ENCODE measurements at places on chromosomes 1 and 21. TPM values are rescaled to one million over a fixed set of nuclear protein-coding genes. Genes with fewer than 3 reads are reported as not detected.

GRCh38 chr21:18601146-18601545 lies 197.6 kb upstream of the TMPRSS15 start:
- H3K36me3 ChIP-seq = no peaks in the 10 kb centered on the region
- H3K27me3 ChIP-seq = no peaks in the 10 kb centered on the region
- no peak overlapping the region for H3K27ac ChIP-seq
- no peak overlapping the region for H3K4me3 ChIP-seq
- no peak for DNase-seq

GRCh38 chr1:158098256-158098655 lies 82.4 kb upstream of the CD1D start:
- no peak overlapping the region for H3K4me3 ChIP-seq
- peaks cover 3% of the 10 kb centered on the region for H3K4me1 ChIP-seq
- H3K36me3 ChIP-seq = no peaks in the 10 kb centered on the region
- DNase-seq = no peak
- no peaks in the 10 kb centered on the region for H3K27me3 ChIP-seq
- H3K27ac ChIP-seq = no peak overlapping the region

Gene SPRR2E
- total RNA-seq = not detected

- no peak for DNase-seq
- H3K27me3 ChIP-seq = peaks cover 4% of the 10 kb centered on the region
- H3K4me3 ChIP-seq = no peak overlapping the region
- H3K27ac ChIP-seq = no peak overlapping the region
Observed at GRCh38 chr1:35231287-35231686, 37.2 kb upstream of the ZMYM4 start.

Gene FCER1G
- 2.0 TPM for total RNA-seq

DNA sequence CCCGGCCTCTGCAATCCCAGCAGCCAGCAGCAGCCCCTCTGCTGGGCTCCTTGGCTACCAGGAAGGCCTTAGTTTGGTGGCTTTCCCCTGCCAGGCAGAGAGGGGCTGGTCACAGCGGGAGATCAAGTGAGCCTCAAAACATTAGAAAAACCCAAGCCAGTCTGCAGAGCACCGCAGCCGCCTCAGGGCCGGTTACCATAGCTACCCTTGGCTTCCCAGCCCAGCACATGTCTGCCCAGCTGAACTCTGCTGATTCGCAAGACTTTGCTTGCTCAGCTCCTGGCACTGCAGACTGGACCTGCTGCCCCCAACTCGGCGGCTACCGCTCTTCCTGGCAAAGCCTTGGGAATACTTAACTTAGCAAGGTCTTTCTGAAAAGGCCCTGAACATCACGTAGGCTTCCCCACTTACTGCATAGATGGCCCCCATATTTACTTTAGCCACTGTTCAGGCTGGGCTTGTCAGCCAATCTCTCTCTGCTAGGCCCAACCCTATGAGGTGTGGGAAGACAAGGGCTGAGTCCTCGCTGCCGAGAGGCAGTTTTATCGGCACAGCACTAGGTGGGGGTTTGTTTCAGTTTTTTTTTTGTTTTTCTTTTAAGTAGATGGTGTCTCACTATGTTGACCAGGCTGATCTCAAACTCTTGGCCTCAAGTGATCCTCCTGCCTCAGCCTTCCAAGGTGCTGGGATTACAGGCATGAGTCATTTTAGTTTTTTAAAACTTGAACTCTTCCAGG lies 28.6 kb upstream of the PLEKHG5 start:
- no peak for DNase-seq
- H3K4me1 ChIP-seq = no peaks in the 10 kb centered on the region
- no peak overlapping the region for H3K4me3 ChIP-seq
- H3K27me3 ChIP-seq = no peaks in the 10 kb centered on the region
- no peak overlapping the region for H3K27ac ChIP-seq
- peaks cover 2% of the 10 kb centered on the region for H3K36me3 ChIP-seq

Gene ELAPOR1
- 11.5 TPM for total RNA-seq

GRCh38 chr1:15027515-15027986 lies 126.0 kb upstream of the TMEM51 start:
- H3K27me3 ChIP-seq = peaks cover 5% of the 10 kb centered on the region
- H3K27ac ChIP-seq = no peak overlapping the region
- peak; percentile 51 for DNase-seq
- H3K36me3 ChIP-seq = no peaks in the 10 kb centered on the region

Gene CALML6
- total RNA-seq = 0.27 TPM

- no peaks in the 10 kb centered on the region for H3K4me1 ChIP-seq
- H3K27ac ChIP-seq = no peak overlapping the region
- DNase-seq = no peak
- no peak overlapping the region for H3K4me3 ChIP-seq
Observed at GRCh38 chr1:151246786-151247185, 7.7 kb upstream of the PSMD4 start.

DNA sequence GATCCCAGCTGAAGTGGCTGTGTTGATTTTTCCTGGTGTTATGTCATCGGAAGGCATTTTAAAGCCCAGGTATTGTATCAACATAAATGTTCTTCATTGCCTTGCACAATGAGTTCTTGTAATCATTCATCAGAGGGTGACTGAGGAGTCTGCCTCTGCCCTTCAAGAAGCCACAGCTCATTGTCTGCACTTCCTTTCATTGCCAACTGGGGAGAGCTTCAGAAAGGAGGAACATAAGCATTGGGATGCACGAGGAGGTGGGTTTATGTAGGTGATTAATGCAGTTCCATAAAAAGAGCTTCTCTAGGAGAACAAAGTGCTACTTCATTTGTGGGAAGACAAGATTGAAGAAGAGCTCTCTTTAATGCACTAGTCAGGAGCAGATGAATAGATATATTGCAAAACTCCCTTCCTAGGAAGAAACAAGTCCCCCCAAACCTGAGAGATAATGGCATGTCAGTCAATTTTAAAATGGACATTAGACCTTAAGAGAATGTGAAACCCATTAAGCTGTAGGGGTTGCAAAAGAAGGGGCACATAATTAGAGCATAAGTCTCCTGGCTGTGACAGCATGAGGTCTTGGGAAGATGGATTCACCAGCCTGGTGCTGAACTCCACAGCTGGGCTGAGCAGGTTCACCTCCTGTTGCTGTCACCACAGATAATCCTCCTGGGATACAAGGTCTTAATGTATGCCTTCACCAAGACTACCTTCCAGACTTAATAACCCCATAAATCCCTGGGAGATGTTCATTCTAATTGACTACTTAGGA lies 124.6 kb downstream of the BACH1 start:
- DNase-seq = no peak
- H3K27me3 ChIP-seq = no peaks in the 10 kb centered on the region
- H3K4me1 ChIP-seq = no peaks in the 10 kb centered on the region
- no peak overlapping the region for H3K27ac ChIP-seq
- no peaks in the 10 kb centered on the region for H3K36me3 ChIP-seq

- peak overlapping the region; percentile 35 for H3K27ac ChIP-seq
- H3K36me3 ChIP-seq = peaks cover 20% of the 10 kb centered on the region
- DNase-seq = no peak
- H3K27me3 ChIP-seq = no peaks in the 10 kb centered on the region
- peaks cover 6% of the 10 kb centered on the region for H3K4me1 ChIP-seq
Observed at GRCh38 chr1:12536023-12536639, 81.9 kb downstream of the DHRS3 start.

DNA sequence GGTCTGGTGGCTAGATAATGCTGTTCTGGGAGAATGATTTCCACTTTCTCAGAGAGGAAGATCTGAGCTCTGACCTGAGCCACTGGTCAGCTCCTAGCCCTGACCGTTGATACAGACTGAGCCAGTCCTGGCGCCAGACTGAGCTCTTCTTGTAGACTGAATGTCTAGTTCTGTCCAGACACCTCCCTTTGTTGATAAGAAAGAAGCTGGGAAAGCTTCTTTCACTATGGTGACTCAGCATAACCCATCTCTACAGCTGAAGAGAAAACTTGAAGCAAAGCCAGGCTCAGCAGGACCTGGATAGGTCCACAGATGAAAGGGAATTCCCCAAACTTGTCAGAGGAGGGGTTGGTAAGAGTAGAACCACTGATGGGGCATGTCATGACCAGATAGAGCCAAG lies 9.9 kb upstream of the TRABD2B start:
- H3K36me3 ChIP-seq = no peaks in the 10 kb centered on the region
- H3K4me1 ChIP-seq = no peaks in the 10 kb centered on the region
- H3K4me3 ChIP-seq = no peak overlapping the region
- DNase-seq = no peak
- H3K27ac ChIP-seq = no peak overlapping the region

DNA sequence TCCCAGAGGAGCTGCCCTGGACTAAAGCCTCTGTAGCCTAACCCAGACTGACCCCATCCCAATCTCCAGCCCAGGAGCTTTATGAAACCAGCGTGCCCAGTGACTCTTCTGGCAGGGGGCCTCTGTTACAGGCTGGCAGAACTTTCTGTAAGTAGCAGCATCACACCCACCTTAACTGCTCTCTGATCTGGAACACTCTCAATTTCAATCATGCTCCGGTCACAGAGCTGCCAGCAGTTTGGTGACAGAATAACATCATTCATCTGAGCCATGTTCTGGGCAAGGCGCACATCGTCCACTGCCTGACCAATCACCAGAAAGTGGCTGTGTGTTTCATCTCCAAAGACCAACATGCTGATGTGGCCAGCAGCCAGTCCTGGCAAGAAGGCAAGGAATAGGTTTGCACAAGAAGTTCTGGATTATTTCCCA lies 14.7 kb downstream of the ADCY10 start:
- H3K4me3 ChIP-seq = no peak overlapping the region
- no peaks in the 10 kb centered on the region for H3K36me3 ChIP-seq
- H3K27me3 ChIP-seq = no peaks in the 10 kb centered on the region
- no peaks in the 10 kb centered on the region for H3K4me1 ChIP-seq
- H3K27ac ChIP-seq = no peak overlapping the region

Gene CDK11B
- 36.9 TPM for total RNA-seq

DNA sequence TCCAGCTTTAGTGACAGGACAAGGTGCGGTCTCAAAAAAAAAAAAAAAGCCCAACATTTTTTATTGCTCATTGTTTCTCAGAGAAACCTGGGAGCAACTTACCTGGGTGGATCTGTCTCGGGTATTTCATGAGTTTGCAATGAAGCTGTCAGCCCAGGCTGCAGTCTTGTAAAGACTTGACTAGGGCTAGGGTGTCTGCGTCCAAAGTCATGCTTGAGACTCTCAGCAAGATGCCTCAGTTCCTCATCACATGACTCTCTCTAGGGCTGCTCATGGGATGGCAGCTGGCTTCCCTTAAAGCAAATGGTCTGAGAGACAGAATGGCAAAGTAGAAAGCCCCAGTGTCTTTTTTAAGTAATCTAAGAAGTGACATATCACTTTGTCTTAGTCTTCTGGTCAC lies 8.1 kb downstream of the GABPA start:
- H3K4me1 ChIP-seq = peaks cover 21% of the 10 kb centered on the region
- H3K36me3 ChIP-seq = peaks cover 5% of the 10 kb centered on the region
- no peak for DNase-seq
- H3K27ac ChIP-seq = no peak overlapping the region

GRCh38 chr1:114551400-114551799 lies 30.0 kb downstream of the BCAS2 start:
- no peak for DNase-seq
- H3K36me3 ChIP-seq = no peaks in the 10 kb centered on the region
- H3K4me1 ChIP-seq = no peaks in the 10 kb centered on the region
- no peaks in the 10 kb centered on the region for H3K27me3 ChIP-seq
- no peak overlapping the region for H3K4me3 ChIP-seq
- no peak overlapping the region for H3K27ac ChIP-seq

Gene CD84
- total RNA-seq = 20.2 TPM

Gene PHLDA3
- 3.4 TPM for total RNA-seq

Gene TRIM17
- total RNA-seq = 1.5 TPM

GRCh38 chr1:93784538-93784937 lies 94.5 kb downstream of the DNTTIP2 start:
- no peaks in the 10 kb centered on the region for H3K4me1 ChIP-seq
- DNase-seq = no peak
- no peaks in the 10 kb centered on the region for H3K36me3 ChIP-seq

DNA sequence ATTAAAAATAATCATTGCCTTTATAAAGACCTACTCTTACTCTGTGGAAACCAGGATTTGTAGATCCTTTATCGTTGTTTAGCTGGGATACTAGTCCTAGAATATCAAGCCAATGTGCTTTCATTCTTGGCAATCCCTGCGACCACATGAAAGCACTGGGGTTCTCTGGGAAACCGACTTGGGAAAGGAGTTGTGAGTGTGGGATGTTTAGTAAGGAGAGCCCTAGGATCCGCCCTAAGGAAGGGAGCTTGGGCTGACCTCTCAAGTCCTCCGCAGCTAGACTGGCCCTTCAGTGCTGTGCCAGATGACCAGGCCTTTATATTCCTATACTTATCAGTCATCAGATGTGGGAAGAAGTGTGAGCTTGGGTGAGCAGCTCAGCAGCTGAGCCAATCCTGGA lies 5.2 kb upstream of the KRTAP19-8 start:
- H3K36me3 ChIP-seq = no peaks in the 10 kb centered on the region
- DNase-seq = no peak
- H3K4me3 ChIP-seq = no peak overlapping the region
- peaks cover 5% of the 10 kb centered on the region for H3K27me3 ChIP-seq
- H3K27ac ChIP-seq = no peak overlapping the region

Gene SPRR1B
- not detected for total RNA-seq

- H3K36me3 ChIP-seq = no peaks in the 10 kb centered on the region
- no peak within 1 kb of the TSS for H3K27ac ChIP-seq
- peaks cover 79% of the 10 kb centered on the region for H3K27me3 ChIP-seq
- no peak for DNase-seq
- H3K4me3 ChIP-seq = peak within 1 kb of the TSS; percentile 41
Observed at GRCh38 chr1:170664093-170664827, at the start of gene PRRX1. PRRX1 (plus strand) TSS chr1:170664131; CDS start chr1:170664219, 88 bp downstream.

GRCh38 chr1:48693180-48693579 lies 83.5 kb downstream of the BEND5 start:
- H3K4me1 ChIP-seq = no peaks in the 10 kb centered on the region
- H3K27ac ChIP-seq = no peak overlapping the region
- no peaks in the 10 kb centered on the region for H3K27me3 ChIP-seq
- H3K36me3 ChIP-seq = no peaks in the 10 kb centered on the region
- no peak for DNase-seq
- no peak overlapping the region for H3K4me3 ChIP-seq

Measured in activated CD4-positive, alpha-beta memory T cell treated with anti-CD3 and anti-CD28 coated beads for 36 hours (primary cell).